RKO (cell line): ENCODE measurements at places on chromosomes 4 and X.

DNA sequence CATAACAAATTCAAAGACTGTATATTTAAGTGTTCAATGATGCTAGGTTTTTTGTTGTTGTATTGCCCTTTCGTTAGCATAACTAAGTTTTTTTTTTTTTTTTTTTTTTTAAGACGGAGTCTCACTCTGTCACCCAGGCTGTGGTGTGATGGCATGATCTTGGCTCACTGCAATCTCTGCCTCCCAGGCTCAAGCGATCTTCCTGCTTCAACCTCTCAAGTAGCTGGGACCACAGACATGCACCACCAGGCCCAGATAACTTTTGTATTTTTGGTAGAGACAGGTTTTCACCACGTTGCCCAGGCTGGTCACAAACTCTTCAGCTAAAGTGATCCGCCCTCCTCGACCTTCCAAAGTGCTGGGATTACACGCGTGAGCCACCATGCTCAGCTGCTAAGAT is 7.0 kb downstream of the SH3BGRL start:
- DNase-seq, result no peak

DNA sequence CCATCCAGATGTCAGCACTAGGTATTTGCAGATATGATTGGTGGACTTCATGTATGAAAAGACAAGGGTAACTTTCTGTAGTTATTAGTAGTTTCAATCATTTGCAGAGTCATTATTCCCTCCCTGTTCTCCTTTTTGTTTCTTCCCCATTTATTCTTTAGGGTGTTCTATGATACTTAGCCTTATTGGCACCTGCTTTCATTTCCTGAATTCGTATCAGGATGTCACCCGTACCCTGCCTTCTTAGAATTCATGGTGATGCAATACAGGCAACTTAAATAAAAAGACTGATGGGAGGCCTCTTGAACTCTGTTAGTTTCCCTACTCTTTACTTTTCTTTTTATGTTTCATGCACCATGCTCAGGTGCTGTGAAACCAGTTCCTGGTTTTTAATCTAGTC is 24.2 kb downstream of the MAGED1 start:
- DNase-seq, result no peak

DNA sequence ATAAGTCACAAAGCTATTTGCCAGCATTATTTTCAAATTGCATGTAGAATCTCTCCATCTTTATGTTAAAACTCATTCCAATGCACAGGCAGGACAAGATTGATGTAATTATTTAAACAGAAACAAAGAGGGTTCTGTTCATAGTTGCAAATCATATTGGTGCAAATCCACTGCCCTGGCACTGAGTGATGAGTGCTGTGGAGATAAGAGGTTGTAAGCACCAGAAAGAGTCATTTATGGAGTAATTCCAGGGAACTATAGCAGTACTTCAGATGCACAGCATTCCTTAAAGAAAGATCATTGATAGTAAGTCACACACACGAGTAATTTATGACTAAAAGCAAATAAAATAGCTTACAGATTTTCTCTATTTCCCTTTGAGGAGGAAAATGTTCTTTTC is 337.7 kb upstream of the CTSO start:
- no peak for DNase-seq

GRCh38 chr4:144788469-144788868 is 142.5 kb downstream of the HHIP start:
- no peak for DNase-seq

- no peak for DNase-seq
Observed at GRCh38 chr4:58254291-58254690, 1144.1 kb upstream of the IGFBP7 start.

- no peak for DNase-seq
Observed at GRCh38 chr4:46323891-46324416, 66.0 kb downstream of the GABRA2 start.

DNA sequence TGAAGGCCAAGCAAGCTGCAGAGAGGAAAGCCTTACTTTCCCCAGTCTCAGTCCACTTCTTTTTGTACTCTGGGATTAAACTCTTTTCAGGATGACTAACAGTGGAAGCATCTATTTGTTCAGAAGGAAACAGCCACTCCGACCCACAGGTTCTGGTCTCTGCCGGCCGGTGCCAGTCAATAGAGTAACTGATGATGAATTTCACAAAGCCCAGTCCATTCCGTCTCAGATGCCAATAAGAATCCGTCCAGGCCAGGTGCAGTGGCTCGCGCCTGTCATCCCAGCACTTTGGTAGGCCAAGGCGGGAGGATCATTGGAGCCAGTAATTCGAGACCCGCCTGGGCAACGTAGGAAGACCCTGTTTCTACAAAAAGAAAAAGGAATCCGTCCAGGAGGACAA is 58.5 kb upstream of the HELT start:
- no peak for DNase-seq

GRCh38 chr4:13918991-13919441 is 291.5 kb upstream of the BOD1L1 start:
- DNase-seq, result no peak

- no peak for DNase-seq
Observed at GRCh38 chrX:64792598-64793337, 183.5 kb downstream of the ZC4H2 start.

DNA sequence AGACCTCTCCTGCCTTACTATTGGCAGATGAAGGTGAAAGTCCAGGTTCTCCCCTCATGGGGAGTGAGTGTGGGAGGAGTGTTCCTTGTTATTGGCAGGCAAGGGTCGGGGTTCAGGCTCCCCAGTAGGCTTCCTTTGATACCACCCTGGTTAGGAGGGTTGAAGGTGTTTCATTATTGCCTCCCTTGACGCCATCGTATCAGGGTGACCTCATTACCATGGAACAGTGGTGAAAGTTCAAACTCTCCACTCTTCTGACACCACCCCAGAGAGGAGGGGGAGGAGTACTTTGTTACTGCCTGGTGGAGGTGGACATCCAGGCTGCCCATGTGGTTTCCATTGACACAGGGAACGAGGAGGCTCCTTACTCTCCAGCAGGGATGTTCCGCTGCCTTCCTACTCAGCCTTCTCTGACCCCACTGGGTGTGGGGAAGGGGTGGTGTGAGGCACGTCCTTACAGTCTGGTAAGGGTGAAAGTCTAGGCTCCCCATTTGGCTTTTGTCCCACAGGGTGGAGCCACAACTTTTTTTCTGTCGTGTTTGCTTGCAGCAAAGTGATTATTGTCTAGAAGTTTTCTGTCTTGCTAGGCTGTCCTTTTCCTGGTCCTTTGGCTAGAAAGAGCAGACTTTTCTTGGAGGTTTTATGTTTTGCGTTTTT is 37.2 kb upstream of the USP9X start:
- no peak for DNase-seq

- no peak for DNase-seq
Observed at GRCh38 chr4:88584471-88584900, 7.8 kb upstream of the HERC3 start.

- DNase-seq, result no peak
Observed at GRCh38 chrX:7021991-7022390, 125.5 kb upstream of the STS start.

DNA sequence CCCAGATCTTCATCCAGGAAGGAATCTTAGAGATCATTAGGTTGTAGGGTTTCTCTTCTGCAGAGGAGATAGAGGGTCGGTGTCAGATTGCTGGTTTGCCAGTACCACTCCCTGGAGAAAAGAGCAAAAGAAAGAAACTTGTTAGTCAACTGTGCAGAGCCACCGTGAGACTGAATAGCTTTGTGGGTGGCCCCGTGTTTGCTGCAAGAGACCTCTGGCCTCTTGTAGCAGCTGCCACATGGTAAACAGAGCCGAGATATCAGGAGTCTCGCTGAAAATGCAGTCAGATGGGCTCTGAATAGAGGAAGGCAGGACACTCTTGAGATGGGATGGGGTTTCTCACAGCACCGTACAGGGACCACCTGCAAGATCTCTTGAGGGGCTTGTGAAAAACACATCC is 149.7 kb downstream of the PTTG2 start:
- no peak for DNase-seq

GRCh38 chr4:82797405-82798111 is 1.0 kb downstream of the SCD5 start:
- peak; percentile 62 for DNase-seq

DNA sequence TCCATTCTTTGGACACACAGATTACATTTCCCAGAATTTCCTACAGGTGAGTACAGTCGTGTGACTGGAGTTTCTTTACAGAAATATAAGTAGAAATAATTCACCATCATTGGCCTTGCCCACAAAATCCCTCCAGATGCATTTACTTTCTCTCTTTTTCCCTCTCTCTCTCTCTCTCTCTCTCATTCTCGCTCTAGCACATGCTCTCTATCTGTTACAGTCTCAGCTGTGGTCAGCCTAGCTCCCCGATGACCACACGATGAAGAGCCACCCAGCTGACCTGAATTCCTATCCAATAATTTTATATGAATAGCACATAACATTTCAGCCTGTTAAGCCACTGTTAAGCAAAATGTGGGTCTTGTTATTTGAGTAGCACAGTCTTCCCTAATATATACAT is 507.9 kb downstream of the PCDH7 start:
- DNase-seq, result no peak

GRCh38 chrX:153460826-153461225 is 9.6 kb downstream of the HAUS7 start:
- DNase-seq, result peak; percentile 56

- DNase-seq, result no peak
Observed at GRCh38 chrX:37666516-37666915, 19.1 kb upstream of the XK start.

DNA sequence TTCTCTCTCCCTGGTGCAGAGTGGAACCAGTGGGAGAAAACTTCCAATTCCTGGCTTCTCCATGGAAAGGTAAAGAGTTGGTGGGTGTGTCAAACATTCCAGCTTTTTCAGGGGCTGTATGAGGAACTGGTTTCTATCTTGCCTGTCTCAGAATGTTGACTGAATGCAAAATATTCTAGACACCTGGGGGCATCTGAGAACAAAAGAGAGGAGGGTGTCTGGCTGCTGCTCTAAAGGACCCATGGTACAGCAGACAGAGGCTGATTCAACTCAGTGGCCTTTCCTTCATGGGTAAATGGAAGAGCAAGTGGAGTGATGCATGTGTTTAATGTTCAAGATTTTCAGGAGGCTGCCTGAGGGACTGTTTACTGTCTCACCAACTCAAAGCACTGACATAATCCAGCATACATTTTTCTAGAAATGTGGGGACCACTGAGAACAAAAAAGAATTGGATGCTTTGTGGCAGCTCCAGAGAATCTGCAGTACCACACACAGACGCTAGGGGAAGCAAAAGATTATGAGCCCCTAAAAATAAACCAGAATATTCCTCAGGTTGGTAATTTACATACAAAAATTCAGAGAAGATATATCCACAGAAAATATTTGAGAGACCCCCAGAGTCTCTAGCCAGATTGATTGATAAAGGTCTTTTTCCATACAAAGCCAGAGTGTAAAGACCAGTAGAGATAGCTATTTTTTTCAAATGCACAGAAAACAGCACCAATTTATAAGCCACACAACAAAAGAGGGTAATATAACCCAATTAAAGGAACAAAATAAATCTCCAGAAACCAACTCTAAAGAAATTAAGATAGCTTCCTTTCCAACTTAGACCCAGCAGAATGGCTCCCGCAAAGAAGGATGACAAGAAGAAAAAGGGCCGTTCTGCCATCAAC is 48.0 kb upstream of the STARD8 start:
- DNase-seq, result peak; percentile 17

GRCh38 chr4:11451716-11452115 is 23.0 kb upstream of the HS3ST1 start:
- no peak for DNase-seq

DNA sequence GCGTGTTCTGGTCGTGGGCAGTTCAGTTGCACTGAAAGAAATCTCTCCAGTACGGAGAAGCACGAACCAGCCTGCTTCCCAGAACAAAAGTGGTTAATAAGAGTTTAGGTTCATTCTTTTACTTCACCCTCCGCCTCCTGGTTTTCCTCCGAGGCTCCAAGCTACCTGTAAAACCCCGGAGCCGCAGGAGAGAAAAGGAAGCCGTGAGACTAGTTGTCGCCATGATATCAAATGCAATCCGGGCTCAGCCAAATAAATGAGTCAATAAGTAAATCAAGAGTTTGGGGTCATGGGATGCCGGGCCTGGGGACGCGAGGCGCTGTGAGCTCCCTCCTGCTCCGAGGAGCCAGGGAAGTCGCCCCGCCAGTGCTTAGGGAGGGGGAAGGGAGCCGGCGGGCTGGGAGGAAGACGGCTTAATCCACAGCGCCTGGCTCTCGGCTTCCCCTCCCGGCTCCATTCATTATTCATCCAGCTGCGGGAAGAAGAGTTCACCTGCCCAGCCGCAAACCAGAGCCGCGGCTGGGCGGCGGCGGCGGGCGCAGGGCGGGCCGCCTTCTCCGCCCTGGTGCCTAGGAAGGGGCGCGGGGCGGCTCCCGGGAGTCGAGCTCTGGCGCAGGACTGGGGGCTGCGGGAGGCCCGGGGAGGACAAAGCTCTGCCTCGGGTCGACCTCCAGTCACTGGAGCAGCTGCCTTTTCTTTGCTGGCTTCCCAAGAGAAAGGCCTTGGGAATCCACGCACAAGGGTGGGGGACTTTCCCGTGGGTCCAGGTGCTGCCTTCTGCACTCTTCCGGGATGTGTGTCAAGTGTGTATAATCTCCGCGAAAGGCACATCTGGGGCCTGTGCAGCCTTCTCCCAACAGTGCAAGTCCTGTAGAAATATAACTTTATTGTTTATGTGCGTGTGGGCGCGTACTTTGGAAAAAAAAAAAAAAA is 1.7 kb downstream of the FRAS1 start:
- DNase-seq, result peak; percentile 71

DNA sequence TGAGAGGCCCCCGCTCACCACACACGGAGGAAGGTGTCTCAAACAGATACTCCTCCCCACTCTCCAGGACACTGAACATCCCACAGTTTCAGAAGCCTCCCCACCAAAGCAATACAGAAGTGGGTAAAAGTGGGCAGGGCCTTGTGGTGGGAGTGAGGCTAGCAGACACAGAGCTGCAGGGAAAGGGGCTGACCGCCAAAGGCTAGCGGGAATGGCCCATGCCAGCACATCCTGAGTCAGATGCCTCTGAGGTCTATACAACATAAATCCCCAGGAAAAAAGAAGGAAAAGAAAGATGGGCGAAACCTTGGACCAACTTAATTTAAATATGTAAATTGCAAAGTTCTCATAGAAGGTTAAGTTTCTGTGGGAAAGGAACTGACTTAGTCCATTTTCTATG is 21.9 kb upstream of the ARHGAP10 start:
- peak; percentile 68 for DNase-seq

DNA sequence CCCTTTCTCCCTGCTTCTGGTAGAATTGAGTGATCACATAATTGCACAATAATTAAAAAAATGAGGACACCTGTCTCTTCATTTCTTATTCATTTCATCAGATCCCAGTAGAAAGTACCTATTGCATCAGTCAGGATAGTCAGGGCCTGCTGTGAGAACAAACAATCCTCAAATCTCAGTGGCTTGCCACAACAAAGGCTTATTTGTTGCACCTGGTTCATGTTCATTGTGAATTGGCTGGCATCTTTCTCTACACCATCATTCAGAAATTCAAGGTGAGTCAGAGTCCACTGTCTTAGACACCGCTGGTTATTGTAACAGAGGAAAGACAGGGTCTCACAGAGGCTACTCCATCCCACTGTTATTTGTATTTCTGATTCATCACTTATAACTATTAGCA is 409.8 kb downstream of the STIM2 start:
- no peak for DNase-seq

GRCh38 chr4:87093443-87094123 is 126.8 kb downstream of the KLHL8 start:
- DNase-seq, result peak; percentile 69

GRCh38 chrX:153736071-153736820 is 11.6 kb downstream of the ABCD1 start:
- no peak for DNase-seq
